ENCODE measurements at places on chromosomes 5 and 9.

DNA sequence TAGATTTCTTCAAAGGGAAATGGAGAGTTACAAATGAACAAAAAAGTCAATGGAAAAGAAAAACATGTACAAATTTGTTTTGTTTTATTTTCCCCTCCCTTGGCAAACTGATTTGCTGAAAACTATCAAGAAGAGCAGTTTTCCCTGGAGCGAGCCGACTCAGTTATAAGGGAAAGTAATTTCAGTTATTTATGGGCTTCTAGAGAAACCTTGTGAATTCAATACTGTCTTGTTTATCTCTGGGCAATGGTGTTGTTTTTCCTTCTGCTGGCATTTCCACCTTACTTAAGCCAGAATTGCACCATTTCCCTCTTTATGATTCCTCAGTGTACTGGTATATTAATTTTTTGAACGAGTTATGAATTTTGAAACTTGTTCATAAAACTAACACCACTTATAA lies 1163.6 kb downstream of the CDH12 start:
- H3K4me3 ChIP-seq = no peak overlapping the region
- H3K27ac ChIP-seq = no peak overlapping the region
- H3K4me1 ChIP-seq = no peaks in the 10 kb centered on the region

DNA sequence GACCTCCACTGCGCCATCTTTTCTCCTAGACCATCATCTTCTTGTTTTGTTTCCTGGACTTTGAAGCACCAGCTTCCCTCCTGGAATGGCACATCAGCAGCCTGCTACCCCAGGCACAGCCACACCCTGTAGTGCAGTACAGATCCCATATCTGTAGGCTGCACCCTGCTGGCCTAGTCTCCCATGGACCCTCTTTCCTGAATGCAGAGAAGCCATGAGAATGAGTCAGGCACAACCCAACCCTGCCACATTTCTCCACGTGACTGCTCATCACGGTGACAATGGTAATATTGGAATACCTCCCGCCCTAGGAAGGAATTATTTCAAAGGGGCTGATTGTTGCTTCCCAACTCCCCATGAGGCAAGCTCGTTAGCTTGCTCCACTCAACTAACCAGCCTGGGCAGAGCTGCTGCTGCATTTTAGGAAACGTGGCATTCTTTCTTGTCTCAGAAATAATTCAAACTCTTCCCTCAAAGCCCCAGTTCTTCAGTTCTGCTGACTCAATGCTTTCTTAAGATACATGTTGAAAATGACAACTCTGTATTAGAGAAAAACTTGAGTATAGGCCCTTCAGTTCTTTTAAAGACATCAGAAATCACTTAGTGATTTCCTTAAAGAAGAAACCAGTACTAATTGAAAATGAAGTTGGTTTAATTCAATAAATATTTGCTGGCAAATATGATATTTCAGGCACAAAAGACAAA lies 328.1 kb downstream of the MLLT3 start:
- DNase-seq = no peak
- H3K4me1 ChIP-seq = no peaks in the 10 kb centered on the region
- H3K36me3 ChIP-seq = no peaks in the 10 kb centered on the region
- H3K27ac ChIP-seq = no peak overlapping the region

GRCh38 chr5:146751781-146752401 lies 126.7 kb downstream of the PPP2R2B start:
- no peak overlapping the region for H3K27ac ChIP-seq
- H3K36me3 ChIP-seq = no peaks in the 10 kb centered on the region
- no peak overlapping the region for H3K4me3 ChIP-seq
- no peaks in the 10 kb centered on the region for H3K27me3 ChIP-seq

GRCh38 chr9:15310107-15310850 lies 3.3 kb upstream of the TTC39B start:
- H3K36me3 ChIP-seq = no peaks in the 10 kb centered on the region
- DNase-seq = no peak
- H3K27ac ChIP-seq = no peak overlapping the region

- H3K36me3 ChIP-seq = no peaks in the 10 kb centered on the region
- no peak for DNase-seq
- H3K27me3 ChIP-seq = no peaks in the 10 kb centered on the region
- no peaks in the 10 kb centered on the region for H3K4me1 ChIP-seq
- no peak overlapping the region for H3K4me3 ChIP-seq
Observed at GRCh38 chr5:4453655-4454054, 686.5 kb upstream of the ADAMTS16 start.

- H3K4me3 ChIP-seq = no peak overlapping the region
- H3K27ac ChIP-seq = no peak overlapping the region
- H3K4me1 ChIP-seq = peaks cover 6% of the 10 kb centered on the region
- DNase-seq = no peak
- no peaks in the 10 kb centered on the region for H3K36me3 ChIP-seq
- no peaks in the 10 kb centered on the region for H3K27me3 ChIP-seq
Observed at GRCh38 chr5:168696611-168697010, 117.4 kb upstream of the PANK3 start.

DNA sequence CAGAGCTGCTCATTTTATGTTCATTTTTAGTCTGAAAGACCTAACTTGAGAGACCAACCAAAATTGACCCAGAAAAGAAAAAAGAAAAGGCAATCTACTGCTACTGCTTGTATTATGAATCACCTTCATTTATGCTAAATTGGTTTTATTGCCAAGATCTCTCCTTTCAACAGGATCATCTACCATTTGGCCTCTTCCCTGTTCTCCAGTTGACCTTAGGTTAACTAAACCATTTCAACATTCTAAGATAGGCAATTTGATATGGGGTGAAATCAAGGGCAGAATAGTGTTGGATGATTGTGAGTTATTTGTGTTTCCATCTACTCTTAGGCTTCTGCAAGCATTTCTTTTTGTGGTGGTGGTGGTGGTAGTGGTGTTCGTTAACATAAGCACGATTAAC lies 48.3 kb upstream of the POU4F3 start:
- H3K27me3 ChIP-seq = no peaks in the 10 kb centered on the region
- no peaks in the 10 kb centered on the region for H3K4me1 ChIP-seq
- H3K27ac ChIP-seq = no peak overlapping the region
- DNase-seq = no peak

DNA sequence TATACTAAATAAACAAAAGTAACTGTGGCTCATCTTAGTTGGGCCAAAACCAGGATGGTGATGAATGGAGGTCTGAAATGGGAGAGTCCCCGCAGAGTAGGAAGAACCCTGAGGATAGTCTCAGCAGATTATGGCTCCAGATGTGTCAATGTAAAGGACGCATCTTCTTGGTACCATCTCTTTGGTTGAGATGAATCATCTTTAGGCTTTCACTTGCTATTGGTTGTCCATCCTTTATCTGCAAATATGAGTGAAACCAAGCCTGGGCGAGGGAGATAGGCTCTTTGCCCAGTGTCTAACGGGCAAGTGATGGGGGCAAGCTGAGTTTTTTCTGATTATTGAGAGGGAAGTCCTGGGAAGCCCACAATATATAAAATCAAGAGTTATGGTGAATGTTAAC lies 19.4 kb upstream of the LCP2 start:
- DNase-seq = no peak
- no peak overlapping the region for H3K4me3 ChIP-seq
- H3K27ac ChIP-seq = no peak overlapping the region
- peaks cover 9% of the 10 kb centered on the region for H3K4me1 ChIP-seq
- no peaks in the 10 kb centered on the region for H3K27me3 ChIP-seq
- no peaks in the 10 kb centered on the region for H3K36me3 ChIP-seq

DNA sequence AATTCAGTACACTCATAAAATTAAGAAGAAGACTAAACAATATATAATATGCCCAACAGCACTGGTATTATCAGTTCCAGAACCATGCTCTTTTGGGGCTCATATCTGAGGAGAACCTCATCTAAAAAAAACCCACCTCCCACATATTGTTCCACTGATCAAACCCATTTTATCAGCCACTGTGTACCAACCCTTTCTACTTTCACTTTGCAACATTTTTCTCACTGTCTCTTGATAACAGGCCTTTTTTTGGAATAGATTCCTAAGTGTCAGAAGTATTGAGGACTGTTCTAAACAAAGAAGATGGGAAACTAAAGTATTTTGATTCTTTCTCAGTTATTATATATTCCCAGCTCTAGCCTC lies 173.2 kb downstream of the GABRB2 start:
- H3K4me3 ChIP-seq = no peak overlapping the region
- no peak for DNase-seq
- no peaks in the 10 kb centered on the region for H3K4me1 ChIP-seq
- no peaks in the 10 kb centered on the region for H3K36me3 ChIP-seq
- H3K27ac ChIP-seq = no peak overlapping the region

DNA sequence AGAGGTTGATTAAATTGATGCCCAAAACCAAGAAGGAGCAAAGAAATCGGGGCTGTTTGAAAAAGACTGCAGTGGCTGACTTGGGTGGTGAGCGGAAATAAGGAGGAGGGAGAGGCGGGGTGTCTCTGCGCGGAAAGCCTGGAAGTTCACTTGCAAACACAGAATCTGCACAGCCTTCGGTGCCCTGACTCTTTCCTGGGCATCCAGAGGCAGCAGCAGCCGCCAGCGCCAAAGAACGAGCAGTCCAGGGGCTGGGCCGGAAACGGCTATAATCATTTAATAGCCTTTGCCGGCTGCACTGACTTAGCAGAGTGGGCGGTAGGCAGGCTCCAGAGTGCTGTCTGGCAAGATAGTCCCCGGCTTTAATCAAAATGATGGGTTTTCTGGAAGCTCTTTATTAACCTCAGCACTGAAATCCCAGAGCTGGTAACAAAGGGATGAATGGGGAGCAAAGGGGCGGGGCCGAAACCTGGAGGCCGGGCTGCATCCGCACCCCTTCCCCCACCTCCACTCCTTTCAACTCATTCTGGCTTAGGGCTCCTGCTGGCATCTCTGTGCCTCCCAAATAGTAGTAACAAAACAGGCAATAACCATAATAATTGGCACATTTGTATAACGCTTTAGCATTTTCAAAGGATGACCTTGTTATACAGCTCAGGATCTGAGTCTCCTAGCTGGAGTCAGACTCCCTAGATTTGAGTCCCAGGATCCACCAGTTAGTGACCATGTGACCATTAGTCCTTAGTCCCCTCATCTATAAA lies 35.7 kb downstream of the PCDHAC2 start:
- no peak for DNase-seq
- H3K36me3 ChIP-seq = no peaks in the 10 kb centered on the region
- no peaks in the 10 kb centered on the region for H3K4me1 ChIP-seq
- H3K4me3 ChIP-seq = peak overlapping the region; percentile 45
- H3K27ac ChIP-seq = no peak overlapping the region

DNA sequence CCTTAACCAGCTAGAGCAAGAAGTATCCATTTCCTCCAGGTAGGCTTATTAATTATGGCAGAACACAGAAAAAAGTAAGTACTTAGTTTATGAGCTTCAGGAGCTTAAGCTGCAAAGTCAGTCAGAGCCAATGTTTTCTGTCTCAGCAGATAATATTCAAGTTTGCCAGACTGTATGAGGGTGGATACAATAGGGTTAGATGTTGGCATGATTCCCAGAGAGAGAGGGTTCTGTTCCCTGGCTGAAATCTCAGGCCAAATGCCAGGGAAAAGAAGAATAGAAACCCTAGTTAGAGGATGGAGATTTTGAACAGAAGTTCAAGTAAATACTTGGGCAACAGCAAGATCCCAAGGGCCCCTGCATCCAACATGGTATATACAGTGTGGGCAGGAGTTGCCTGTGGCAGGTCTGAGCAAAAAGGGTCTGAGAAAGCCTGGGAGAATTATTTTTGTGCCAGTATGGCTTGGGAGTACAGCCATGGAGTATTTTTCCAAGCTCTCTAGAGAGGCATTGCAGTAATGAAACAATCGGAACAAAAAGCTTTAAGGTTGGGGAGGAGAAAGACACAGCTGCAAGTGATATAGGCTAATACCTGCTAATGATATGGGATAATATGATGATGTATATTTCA lies 31.0 kb upstream of the ISOC1 start:
- no peak overlapping the region for H3K4me3 ChIP-seq
- no peaks in the 10 kb centered on the region for H3K4me1 ChIP-seq
- H3K36me3 ChIP-seq = no peaks in the 10 kb centered on the region

- H3K27ac ChIP-seq = no peak overlapping the region
- no peak overlapping the region for H3K4me3 ChIP-seq
- no peaks in the 10 kb centered on the region for H3K36me3 ChIP-seq
Observed at GRCh38 chr9:95733741-95734666, 141.5 kb upstream of the ERCC6L2 start.

DNA sequence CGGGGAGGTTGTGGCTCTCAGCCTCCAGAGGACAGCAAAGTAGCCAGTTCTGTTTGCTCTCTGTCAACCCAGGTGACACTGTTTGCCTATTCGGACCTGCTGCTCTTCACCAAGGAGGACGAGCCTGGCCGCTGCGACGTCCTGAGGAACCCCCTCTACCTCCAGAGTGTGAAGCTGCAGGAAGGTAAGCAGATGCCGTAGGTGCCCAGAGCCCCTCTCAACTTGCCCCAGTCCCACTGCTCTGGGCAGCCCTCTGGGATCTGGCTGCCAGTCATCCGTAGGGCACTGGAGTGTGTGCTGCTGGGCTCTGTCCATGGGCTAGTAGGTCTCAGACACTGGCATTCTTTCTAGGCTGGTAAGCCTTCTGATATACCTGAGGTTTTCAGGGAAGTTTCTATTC lies 59.3 kb downstream of the RGS3 start:
- H3K4me1 ChIP-seq = peaks cover 62% of the 10 kb centered on the region
- H3K27ac ChIP-seq = peak overlapping the region; percentile 75
- H3K4me3 ChIP-seq = no peak overlapping the region
- DNase-seq = no peak
- peaks cover 3% of the 10 kb centered on the region for H3K36me3 ChIP-seq
- H3K27me3 ChIP-seq = no peaks in the 10 kb centered on the region

DNA sequence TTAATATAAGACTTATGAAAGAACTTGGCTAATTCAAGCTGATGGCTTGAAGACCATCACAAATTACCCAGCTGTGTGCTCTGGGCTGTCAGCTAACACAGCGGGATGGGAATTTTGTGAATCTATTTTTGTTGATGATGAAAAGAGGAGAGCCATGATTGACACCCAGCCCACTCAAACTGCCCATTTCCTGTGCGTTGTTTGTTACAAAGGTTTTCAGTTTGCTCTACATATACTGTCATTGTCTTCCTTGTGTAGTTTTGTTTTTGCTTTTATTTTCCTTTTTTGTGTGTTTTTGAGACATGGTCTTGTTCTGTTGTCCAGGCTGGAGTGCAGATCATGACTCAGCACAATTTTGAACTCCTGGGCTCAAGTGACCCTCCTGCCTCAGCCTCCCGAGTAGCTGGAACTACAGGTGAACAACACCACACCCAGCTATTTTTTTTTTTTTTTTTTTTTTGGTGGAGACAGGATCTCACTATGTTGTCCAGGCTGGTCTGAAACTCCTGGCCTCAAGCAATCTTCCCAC lies 400.3 kb downstream of the ICE1 start:
- no peaks in the 10 kb centered on the region for H3K4me1 ChIP-seq
- no peak for DNase-seq
- H3K36me3 ChIP-seq = no peaks in the 10 kb centered on the region
- H3K27me3 ChIP-seq = no peaks in the 10 kb centered on the region
- H3K27ac ChIP-seq = no peak overlapping the region
- H3K4me3 ChIP-seq = no peak overlapping the region

DNA sequence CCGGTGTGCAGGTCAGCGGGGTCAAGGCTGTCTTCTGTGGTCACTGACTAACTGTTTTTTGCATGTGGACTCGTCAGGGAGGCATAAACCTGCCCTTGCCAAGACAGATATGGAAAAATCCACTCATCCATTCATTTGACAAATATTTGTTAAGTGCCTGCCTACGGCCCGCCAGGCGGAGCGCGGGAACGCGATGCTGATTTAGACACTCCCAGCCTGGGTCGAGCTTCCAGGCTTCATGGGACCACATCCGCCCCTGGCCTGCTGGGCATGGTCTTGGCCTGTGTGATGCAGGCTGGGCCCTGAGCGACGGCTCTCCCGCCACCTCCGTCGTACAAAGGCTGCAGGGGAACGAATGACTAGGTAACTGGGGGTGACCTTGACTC lies 18.1 kb downstream of the MYMK start:
- peak; percentile 84 for DNase-seq
- H3K27me3 ChIP-seq = no peaks in the 10 kb centered on the region
- H3K27ac ChIP-seq = peak overlapping the region; percentile 22
- H3K36me3 ChIP-seq = no peaks in the 10 kb centered on the region
- no peaks in the 10 kb centered on the region for H3K4me1 ChIP-seq
- no peak overlapping the region for H3K4me3 ChIP-seq

Data from ascending aorta (tissue), 2 donors.